Stimulated activated CD4-positive, alpha-beta T cell treated with anti-CD3 and anti-CD28 coated beads, Interleukin-15, amount 100 ng/mL, for 48 hours (primary cell): ENCODE measurements at places on chromosomes 4 and X.

DNA sequence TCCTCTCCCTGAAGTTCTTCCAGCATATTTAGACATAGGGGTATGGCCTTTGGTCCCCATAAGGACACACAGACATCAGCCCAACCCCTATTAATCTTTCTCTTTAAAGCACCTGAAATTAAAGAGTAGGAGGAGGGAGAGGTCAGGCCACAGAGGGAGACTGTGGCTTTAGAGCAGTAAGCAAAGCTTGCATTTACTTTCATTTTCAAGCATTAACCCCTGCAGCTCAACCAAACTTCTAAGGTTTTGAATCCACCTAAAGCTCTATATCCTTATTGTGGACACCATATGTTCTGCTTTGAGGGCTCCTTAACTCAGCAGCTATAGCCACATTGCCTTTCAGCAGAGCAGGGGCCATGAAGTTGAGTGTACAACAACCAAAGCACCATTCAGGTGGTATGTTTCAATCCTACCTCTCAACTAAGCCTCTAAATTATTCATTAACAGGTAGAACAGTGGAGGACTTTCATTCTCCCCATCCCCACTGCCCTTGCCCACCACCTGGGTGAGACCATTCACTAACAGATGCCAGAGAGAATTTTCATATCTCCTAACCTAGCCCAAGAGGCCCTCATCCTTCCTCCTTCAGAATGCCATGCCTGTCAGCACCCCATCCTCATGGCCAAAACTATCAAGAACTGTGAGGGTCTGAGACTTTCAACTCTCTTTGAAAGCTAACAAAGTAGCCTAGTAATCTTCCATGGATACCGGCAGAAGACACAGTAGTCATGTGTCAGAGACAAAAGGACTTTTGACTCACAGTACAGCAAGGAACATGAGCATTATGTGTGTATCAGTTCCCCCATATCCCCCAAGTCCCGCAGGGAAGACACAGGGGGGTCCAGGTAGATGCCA, 20.8 kb downstream of the LIN54 start:
- no peak for DNase-seq

- DNase-seq, result no peak
Observed at GRCh38 chr4:1417522-1418390, 11.5 kb upstream of the NKX1-1 start.

DNA sequence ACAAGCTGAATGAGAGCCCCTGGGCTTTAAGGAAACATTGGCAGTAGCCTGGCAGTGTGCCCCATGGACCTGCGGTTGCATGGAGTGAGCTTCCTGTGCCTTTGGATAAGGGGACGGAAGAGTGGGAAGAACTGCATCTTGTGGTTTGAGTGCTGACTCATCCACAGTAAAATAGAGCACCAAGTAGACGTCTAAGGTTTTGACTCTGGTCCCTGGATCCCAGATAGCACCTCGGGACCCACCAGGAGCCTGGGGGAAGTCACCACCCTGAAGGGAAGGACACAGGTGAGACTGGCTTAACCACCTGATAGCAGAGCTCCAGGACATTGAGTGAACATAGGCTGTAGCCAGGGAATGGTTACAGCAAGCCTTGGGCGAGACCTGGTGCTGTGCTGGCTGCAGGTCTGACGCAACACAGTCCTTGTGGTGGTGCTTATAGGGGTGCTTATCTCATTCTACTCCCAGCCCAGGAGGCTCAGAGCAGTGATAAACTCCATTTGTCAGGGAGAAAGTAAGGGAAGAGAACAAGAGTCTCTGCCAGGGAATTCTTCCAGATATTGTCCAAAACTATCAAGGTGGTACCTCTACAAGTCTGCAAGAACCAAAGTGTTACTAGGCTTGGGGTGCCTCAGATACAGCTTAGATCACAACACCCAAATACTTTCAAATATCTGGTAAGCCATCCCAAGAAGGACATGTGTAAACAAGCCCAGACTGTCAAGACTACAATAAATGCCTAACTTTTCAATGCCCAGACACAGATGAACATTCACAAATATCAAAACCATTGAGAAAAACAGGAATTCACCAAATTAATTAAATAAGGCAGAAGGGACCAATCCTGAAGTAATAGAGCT, 123.6 kb upstream of the TET2 start:
- DNase-seq, result no peak

DNA sequence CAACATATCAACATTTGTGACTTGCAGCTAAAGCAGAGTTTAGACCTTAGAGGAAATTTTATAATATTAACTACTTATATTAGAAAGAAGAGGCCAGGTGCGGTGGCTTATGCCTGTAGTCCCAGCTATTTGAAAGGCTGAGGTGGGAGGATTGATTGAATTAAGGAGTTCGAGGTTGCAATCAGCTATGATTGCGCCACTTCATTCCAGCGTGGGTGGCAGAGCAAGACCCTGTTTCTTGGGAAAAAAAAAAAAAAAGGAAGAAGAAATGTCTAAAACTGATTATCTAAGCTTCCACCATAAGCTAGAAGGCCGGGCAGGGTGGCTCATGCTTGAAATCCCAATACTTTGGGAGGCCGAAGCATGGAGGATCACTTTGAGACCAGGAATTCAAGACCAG, 42.0 kb upstream of the USP9X start:
- no peak for DNase-seq

DNA sequence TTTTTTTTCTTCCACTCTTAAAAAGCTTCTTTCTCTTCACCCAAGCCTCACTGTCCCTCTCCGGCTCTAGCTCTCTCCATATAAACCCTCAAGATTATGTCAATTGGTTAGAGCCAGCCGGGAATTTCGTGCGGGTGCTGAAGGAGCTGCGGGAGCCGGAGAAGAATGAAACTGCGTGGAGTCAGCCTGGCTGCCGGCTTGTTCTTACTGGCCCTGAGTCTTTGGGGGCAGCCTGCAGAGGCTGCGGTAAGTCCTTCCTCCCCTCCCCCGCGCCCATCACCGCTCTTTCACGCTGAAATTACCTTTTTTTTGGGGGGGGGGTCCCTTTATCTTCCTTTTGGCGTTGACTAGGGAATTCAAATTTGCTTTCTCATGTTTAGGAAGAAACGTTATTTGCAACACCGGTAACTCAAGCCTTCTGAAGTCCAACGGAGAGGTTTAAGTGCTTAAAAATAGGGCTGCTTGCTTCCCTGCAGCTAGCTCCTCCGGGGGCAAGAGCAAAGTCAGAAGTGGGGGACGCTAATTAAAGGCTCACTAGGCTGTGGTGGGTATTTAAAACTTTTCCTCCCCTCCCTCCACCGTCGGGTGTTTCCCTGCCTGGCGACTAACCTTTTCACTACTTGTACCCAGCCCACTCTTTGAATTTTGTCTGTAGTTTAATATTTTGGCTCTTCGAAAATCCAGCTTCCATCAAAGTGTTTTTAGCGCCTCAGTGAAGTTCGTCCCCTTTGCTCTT, 491 bp downstream of the COL4A5 start:
- DNase-seq, result no peak

DNA sequence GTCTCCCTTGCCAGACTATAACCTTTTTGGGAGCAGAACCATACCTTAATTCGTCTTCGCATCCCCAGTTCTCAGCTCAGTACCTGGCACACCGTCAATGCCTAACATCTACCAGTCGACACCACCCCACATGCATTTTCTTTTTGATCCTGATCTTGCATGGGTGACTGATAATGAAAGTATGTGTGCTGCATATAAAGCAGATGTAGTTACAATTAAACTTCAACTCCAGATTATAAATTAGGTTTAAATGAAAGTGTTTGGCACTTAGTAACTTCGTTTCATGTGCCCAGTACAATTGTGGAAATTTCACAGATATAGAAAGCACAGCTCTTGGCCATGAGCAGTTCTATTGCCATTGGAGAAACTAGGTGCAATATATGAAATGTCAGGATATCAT, 8.8 kb upstream of the NKX6-1 start:
- no peak for DNase-seq

DNA sequence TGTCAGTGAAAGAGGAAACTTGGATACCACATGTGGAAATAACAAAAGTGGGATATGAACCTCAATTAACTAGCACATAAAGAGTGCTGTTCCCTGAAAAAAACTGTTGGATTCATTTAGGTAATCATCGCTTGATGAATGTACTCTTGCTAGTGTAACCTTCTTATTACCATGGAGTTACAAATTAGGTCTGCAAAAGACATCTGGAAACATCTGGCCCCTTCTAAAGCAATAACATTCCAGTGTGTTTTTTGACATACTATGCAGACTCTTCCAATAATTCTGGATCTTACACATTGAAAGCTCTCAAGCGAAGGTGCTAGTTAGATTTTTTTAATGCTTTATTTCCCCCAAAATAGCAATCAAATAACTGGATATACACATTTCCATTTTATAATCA, 134.6 kb downstream of the ATP10D start:
- DNase-seq, result no peak

DNA sequence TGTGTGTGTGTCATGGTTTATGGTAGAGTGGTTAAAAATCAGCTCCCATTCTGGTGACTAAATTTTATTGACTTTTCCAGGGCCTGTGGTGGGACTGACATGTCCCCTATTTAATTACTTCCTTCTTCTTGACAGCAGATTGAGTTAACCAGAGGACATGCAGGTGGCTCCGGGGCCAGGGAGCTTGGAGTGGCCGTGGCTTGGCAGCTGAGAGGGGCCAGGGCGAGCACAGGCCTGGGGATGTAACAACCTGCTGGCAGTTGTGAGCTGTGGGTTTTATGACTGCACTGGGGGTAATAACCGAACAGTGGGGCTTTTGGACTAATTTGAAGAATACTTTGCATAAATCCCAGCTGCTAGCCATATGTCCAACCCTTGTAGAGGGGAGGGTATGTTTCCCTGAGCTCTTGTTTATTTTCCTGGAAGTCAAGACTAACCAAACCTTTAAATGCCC, 186.0 kb downstream of the MID1IP1 start:
- no peak for DNase-seq

- DNase-seq, result no peak
Observed at GRCh38 chr4:126678618-126679017, 954.1 kb upstream of the INTU start.

DNA sequence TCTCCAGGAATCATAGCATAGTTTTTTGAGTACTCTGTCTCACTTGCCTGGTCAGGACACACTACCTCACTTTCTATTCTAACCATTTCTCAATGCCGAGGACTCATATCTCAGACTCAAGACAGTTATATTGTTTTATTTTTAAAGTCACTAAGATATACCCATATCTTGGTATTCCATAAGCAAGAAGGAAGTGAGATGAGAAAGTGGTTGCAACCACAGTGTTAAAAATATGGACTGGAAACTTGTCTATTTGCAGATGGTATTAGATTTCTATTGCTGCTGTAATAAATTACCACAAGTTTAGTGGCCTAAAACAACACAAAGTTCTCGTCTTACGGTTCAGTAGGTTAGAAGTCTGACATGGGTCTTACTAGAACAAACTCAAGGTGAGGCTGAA, 344.8 kb upstream of the MAGEB2 start:
- no peak for DNase-seq

DNA sequence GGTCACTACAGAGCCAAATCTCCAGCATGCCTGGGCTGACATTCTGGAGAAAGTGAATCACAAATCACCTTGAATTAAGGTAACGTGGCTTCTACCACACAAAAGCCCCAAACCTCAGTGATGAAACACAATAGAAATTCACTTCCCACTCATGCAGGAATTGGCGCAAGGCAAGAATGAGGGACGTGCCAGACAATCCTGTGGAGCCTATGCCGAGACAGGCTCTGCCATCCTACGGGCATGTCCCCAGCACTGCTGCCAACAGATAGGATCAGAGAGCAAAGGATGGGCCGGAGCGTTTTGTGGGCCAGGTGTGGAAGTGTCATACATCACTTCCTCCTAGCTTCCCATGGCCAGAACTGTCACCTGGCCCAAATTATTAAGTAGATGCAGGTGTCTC, 118.0 kb downstream of the IRF2 start:
- no peak for DNase-seq

DNA sequence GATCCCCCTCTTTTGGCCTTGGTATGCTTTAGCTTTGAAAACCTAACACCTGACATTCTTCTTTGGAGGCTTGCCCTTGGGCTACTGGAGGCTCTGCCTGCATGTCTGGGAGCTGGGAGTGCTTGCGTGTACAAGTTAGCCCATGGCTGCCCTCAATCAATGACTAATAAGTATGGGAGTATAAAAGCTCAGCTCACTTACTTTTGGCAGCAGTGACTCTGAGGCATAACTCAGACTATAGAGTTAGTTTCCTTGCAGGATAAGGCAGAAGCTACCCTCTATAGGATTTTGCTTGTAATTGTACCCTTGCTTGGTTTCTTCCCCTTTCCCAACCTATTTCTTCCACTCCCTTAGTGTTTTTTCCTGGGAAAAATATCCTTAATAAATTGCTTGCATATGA, 247.9 kb downstream of the PPP1R2C start:
- no peak for DNase-seq

DNA sequence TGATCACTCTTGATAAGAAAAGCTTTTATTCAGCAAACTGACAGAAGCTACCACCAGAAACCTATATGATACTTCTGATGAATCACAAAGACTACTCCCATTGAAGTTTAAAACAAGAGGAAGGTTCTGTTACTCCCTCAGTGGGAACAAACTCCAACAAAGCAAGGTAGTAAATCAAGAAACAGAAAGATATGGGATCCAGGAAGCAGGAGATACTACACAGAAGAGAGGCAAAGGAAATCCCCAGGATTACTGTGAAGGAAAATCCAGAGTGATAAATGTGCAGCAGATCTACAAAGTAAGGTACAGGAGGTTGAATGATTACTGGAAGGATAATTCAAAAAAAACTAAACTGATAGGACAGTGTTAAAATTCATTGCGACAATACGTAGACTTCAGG, 222.4 kb downstream of the HHIP start:
- DNase-seq, result no peak

- no peak for DNase-seq
Observed at GRCh38 chr4:53476232-53477037, 99.0 kb downstream of the FIP1L1 start.

DNA sequence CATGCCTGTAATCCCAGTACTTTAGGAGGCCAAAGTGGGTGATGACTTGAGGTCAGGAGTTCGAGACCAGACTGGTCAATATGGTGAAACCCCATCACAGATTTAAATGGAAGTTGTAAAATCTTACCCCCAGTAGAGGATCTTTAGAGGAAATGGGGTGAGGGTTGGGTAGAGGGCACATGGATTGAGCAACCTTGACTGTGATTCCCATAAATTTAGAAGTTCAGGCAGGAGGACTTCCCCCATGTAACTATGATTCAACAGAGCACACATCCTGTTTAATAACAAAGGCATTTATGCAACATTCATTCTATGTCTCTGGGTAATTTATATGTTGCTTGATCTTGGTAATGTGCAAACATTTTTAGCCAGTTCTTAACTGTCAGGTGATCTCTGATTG, 143.1 kb downstream of the RBM47 start:
- no peak for DNase-seq

- DNase-seq, result no peak
Observed at GRCh38 chr4:55546506-55546755, 278 bp downstream of the CLOCK start.

GRCh38 chr4:14308229-14308651, 680.7 kb upstream of the BOD1L1 start:
- no peak for DNase-seq

- DNase-seq, result no peak
Observed at GRCh38 chr4:100841911-100842310, 324.1 kb upstream of the EMCN start.

DNA sequence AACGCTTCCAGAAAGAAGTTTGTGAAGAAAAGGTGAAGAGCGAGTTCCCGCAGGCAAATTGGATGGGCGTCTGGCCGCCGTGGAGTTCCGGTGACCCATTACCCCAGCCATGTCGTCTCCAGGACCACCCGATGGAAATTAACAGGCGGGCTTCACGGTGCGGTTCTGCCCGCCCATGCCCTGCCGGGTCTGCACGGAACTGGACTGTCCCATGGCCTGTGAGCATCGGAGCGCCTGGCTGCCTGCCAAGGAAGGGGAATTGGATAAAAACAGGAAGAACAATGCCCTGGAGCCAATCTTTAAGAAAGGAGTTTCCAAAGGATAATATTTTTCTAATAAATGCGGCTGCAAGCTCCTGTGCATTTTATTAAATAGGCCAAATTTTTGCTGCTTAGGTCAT, 319.8 kb upstream of the SLC7A11 start:
- DNase-seq, result no peak
